Inflammatory macrophage (primary cell): ENCODE measurements at places on chromosomes 4 and X.

DNA sequence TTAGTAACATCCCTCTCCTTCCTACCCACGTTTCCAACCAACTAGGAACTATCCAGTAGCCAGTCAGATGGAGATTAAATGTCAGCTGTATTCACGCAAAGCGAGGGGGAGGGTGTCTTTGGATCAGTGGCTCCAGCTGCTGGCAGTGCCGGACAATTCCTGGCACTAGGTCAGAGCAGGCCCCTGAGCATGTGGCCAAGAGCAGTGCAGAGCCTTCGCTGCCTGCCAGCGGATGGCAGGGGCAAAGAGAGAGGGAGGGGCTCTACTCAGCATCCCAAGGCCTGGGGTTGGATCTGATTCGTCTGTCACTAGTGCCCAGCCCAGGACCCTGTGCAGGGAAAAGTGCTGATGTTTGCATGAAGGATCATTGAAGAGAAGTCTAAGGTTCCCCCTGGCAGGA is 28.7 kb upstream of the JAKMIP1 start:
- no peak for DNase-seq

DNA sequence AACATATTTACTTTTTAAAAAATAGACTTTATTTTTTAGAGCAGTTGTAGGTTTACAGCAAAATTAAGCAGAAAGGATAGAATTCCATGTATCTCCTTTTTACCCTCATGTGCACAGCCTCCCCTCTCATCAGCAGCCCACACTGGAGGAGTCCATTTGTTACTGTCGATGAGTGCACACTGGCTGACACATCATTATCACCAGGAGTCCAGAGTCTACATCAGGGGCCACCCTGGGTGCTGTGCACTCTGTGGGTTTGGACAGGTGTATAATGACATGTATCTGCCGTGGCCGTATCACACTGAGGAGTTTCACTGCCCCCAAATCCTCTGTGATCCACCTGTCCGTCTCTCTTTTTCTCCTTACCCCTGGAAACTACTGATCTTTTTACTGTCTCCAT is 26.3 kb downstream of the TBC1D14 start:
- no peak for DNase-seq

DNA sequence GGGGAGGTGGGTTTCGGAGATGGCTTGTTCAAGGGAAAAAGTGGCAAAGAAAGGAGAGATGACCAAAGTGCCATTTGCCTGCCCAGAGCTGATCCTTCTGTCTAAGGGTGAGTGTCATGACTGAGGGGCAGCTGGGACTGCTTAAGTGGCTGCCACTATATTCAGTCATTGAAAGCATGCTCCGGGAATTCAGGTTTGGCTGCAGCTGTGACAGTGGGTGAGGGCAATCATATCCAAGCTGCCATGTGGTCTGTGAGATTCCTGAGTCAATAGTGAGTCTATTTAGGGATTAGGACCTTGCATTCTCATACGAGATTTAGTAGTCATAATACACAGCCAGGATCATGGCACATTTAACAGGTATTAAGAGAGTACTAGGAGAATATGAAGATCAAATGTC is 138.8 kb upstream of the BANK1 start:
- no peak for DNase-seq

DNA sequence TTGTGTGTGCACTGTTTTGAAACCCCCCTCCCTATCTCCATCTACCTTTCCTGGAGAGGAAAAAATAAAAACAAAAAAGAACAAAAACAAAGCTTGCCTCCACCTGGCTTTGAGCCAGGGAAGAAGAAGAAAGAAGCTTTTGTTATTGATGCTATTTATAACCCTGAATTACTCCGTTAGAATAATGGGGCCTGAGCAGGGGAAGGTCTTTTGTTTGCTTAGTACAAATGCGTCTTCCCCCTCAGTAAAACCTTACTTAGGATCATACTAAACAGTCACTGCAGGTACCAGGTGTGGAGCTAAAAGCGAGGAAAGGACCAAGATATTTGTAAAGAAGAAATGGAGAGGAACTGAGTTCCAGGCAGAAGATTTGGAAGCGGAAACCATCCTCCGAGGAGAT is 352.1 kb downstream of the KCNIP4 start:
- no peak for DNase-seq

GRCh38 chr4:128130621-128131020 is 69.5 kb downstream of the LARP1B start:
- DNase-seq, result no peak

GRCh38 chr4:81666491-81666890 is 194.8 kb upstream of the RASGEF1B start:
- DNase-seq, result peak; percentile 52

- DNase-seq, result no peak
Observed at GRCh38 chr4:76589872-76590797, 155.1 kb downstream of the SHROOM3 start.

DNA sequence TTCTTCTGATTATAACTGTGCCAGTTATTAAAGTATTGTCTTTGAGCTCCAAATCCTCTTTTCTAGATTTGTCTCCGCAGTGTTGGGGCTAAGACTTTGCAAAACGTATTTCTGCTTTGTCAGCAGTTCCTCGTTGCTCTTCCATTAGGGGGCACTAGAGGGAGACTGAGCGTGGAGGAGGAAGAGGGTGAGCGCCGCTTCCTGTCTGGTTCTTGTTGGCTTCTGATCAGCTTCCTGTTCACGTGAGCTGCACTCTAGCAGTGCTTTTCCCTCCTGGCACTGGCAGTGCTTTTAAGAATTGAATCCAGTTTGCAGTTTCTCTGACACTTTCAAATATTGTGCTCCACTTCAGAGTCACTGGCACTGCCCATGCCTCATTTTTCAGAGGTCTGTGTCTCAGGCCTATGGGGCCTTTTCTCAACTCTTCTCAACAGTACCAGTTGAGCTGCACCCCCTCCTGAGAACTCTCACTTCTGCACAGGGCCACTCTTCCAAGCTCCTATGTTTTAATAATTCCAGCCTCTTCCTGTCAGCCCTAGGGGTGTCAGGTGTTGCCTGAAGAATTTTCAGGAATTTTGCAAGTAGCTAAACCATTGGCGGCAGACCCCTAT is 54.4 kb upstream of the LCORL start:
- peak; percentile 8 for DNase-seq

GRCh38 chr4:33107814-33108213 is 2387.6 kb downstream of the PCDH7 start:
- DNase-seq, result no peak

GRCh38 chr4:184417802-184418511 is 56.4 kb downstream of the IRF2 start:
- peak; percentile 34 for DNase-seq

GRCh38 chrX:29671421-29671820 is 543.9 kb upstream of the MAGEB2 start:
- no peak for DNase-seq

- no peak for DNase-seq
Observed at GRCh38 chr4:1591107-1591506, 93.0 kb downstream of the FAM53A start.

- peak; percentile 87 for DNase-seq
Observed at GRCh38 chr4:77193511-77194102, 36.6 kb downstream of the CCNG2 start.
